A172 (cell line): ENCODE measurements at places on chromosomes 12 and 14.

- no peak for DNase-seq
Observed at GRCh38 chr14:46985529-46986380, 334.2 kb upstream of the RPL10L start.

GRCh38 chr12:62774794-62775193 is 160.2 kb downstream of the PPM1H start:
- DNase-seq, result no peak

DNA sequence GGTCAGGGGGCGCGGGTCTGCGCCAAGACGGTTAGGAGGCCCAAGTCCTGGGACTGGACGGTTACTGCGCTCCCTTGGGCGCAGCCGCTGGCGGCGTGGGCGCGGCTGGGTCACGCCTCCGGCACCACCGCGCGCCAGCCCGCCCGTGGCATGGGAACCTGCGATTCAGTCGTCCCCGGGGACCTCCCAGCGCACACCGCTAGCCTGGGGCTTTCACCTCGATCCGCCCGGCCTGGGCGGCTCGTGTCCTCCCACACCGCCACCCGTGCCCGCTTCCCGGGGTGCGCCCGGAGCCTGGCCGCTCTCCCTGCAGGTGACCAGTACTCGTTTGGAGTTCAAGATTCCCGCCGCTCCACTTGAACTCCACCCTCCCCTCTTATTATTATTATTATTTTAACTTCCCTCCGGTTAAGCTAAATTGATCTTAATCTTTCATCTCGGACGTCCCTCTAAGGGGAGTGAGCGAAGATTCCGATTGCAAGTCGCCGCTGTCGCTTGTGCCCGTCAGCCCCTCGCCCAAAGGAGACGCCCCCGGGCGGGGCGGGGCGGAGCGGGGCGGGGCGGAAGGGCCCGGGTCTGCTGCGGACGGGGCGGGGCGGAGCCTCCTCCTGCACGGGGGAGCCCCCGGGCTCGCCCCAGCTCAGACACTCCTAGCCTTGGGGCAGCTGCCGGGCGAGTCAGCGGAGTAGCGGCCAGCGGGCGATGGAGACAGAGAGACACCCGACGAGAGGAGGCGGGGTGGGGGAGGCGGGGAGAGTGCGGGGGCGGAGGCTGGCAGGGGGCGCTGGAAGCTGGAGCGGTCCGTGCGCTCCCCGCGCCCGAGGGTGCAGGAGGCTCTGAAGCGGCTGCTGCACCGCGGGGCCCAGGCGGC is at the start of gene KCNMB4:
Gene KCNMB4 (plus strand): TSS at position 643 of the 871 bp plus-strand sequence. CDS start 445 bp downstream, outside the sequence.
- DNase-seq, result peak; percentile 46

GRCh38 chr14:77224212-77224611 is 42.6 kb downstream of the TMEM63C start:
- DNase-seq, result no peak

- DNase-seq, result peak; percentile 21
Observed at GRCh38 chr12:68001486-68002466, 12.5 kb downstream of the IFNG-AS1 start.

DNA sequence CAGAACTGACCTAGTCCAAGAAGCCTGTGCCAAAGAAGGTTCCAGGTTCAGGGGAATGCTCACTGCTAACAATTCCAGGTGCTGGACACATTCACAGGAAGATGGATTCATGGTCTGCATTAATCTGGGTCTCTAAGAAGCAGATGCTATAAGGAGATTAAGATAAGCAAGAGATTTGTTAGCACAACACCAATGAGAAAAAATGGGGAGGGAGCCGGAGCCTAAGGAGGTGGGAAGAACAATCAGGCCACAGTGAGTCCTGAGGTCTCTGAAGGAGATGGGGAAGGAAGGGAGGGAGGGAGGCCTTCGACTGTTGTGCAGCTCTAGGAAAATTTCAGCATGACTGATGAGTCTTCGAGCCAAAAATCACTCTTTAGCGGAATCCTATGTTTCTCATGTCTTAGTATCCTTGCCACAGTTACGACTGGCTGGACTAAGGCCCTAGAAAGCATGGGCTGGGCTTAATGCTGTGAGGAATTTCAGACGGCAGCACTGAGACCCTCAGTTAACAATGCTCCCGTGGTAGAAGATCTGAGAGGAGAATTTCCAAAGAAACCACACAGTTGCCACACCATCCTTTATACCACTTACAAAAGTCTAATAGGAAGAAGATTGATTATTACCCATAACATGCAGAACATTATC is 31.5 kb upstream of the PTGDR start:
- no peak for DNase-seq

DNA sequence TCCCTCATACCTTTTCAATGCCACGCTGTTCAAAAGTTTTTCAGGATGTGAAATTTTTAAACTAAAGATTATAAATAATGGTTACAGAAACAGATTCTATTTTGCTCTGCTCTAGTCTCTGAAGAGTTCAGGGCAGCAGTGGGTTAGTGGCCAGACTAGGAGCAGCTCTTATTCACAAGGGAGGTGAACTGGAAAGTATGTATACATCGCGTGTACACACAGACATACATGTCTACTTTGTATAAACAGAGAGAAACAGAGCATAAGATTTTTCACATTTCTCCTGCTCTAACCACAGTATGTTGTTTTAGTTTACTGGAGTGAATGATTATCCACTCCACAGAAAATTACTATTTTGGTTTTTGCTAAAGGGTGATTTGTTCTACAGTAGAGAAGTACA is 74.4 kb upstream of the CRY1 start:
- no peak for DNase-seq

DNA sequence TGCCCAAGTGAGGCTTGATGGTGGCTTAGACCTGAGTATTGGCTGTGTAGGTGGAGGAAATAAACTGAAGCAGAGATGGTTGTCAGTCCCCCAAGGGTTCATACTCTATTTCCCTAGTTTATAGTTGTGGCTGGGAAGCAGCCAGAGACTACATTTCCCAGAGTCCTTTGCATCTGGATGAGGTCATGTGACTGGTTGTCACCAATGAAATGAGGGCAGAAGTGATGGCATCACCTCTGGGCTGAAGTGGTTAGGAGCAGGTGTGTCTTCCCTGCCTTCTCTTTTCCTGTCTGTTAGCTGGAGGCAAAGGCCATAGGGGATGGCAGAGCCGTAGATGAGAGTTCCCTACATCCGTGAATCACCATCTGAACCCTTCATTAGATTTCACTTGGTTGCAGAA is 16.3 kb upstream of the NOS1 start:
- peak; percentile 23 for DNase-seq

DNA sequence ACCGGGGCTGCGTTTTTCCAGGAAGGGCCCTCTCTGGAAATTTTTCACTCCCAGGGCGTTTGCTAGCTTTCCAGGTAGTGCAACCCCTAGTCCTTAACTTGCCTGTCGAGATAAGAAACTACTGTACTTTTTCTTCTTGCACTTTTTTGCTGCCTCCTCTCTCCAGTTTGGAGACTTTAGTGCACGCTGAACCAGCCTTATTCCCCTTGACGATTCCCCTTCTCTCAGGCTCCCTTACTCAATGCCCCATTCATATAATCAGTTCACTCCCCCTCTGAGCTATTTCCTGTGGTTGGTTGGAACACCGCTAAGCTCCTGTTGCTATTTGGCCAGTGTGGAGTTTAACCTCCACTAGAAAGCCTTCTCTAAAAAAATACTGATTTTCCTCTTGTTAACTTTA is 682 bp downstream of the CREBL2 start:
- peak; percentile 12 for DNase-seq
